ENCODE measurements at places on chromosomes 11 and 22.

GRCh38 chr11:45174963-45175362 lies 28.5 kb downstream of the PRDM11 start:
- no peak for DNase-seq

DNA sequence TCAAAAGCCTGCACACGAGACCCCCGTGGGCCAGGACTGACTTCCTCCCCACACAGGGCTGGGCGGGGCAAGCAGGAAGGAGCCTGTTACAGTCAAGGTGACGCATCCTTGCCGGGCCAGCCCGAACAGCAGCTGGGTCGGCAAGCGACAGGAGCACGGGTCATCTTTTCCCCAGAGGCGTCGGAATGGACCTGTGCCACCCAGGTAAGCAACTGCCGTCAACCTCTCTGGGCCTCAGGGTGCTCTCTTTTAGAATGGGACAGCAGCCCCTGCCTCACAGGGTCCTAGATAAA lies at the start of gene CYTH4:
CYTH4 (plus strand) TSS at position 124 of the 293 bp plus-strand sequence; CDS start at position 186, 62 bp downstream.
- DNase-seq, result peak; percentile 82

DNA sequence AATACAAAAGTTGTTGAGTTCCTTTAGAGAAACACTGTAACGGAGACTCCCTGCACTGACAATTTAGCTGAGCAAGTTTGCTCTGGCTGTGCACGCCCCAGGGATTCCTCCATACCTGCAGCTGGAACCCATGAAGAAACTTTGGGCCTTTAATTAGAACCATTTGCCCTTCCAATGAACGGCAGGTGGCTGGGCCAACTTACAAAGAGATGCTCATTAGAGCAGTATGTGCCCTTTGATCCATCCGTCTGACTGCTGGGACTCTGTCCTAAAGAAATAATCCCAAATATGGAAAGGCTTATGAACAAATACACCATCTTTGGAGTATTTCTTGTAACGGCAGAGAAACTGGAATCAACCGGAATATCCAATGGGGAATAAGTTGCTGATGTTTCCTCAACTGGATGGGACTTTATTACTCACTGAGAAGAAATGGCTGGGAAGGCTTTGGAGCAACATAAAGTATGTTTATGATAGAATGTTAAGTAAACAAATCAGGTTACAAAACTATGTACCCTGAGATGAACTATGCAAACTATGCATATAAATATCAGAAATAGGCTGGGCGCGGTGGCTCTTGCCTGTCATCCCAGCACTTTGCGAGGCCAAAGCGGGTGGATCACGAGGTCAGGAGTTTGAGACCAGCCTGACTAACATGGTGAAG lies 24.4 kb upstream of the FBLN1 start:
- no peak for DNase-seq

- DNase-seq, result no peak
Observed at GRCh38 chr11:20980736-20981135, 311.4 kb downstream of the NELL1 start.

DNA sequence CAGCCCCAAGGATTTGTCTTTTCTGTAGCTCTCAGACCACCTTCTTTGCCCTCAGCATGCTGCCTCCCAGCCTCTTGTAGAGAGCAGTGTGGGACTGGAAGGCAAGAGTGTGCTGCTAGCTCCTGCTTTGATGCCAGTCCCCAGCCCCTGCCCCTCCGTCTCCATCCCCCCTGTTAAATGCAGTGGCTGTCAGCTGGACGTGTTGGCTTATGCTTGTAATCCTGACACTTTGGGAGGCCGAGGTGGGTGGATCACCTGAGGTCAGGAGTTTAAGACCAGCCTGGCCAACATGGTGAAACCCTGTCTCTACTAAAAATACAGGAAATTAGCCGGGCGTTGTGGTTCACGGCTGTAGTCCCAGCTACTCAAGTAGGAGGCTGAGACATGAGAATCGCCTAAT lies 15.5 kb downstream of the SNRPD3 start:
- DNase-seq, result no peak

DNA sequence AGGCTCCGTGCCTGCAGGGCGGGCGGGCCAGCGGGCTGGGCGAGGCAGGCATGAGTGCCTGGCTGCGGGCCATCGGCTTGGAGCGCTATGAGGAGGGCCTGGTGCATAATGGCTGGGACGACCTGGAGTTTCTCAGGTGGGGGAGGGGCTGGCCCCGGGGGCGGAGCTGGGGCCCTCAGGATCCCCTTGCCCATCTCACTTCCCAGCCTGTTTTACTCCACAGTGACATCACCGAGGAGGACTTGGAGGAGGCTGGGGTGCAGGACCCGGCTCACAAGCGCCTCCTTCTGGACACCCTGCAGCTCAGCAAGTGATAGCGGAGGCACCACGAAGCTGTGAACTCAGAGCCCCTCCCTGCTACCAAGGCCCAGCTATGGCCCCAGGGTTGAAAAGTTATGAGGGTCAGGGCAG lies 5.9 kb downstream of the PHOX2A start:
- peak; percentile 72 for DNase-seq

DNA sequence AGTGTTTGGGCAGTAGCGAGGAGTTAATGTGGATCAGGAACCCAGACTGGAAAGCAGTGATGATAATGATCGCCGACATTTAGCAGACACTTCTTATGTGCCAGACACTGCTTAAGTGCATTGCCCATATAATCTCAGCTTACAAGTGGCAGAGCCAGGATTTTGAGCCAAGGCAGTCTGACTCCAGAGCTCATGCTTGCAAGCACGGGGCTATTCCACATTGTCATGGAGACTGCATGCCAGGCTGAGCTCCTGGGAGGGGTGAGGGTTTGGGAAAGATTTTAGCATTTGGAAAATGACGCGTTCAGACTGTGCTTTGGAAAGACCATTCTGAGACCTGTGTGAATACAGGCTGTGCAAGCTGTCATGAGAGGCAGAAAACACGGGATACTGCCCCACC lies 302.7 kb downstream of the DDX10 start:
- no peak for DNase-seq

Measured in OCI-LY7 (cell line).